ENCODE measurements at places on chromosomes 13 and 19.

DNA sequence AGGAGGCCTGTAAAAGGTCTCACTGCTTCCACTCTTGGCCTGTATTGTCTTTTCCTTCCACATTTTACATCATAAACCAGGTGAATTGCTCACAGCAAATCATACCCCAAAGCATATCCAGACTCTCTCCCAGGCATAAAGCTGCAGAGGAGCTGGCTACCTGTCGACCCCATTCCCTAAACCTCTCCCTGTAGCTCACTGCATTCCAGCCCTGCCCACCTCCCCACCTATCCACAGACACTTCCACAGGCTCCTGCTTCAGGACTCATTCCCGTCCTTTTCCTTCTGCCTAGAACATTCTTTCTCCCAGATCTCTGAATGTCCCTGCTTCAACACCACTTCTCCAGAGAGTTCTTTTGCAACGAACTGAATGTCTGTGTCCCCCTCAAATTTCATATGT is 46.4 kb upstream of the STARD13 start:
- DNase-seq = no peak

DNA sequence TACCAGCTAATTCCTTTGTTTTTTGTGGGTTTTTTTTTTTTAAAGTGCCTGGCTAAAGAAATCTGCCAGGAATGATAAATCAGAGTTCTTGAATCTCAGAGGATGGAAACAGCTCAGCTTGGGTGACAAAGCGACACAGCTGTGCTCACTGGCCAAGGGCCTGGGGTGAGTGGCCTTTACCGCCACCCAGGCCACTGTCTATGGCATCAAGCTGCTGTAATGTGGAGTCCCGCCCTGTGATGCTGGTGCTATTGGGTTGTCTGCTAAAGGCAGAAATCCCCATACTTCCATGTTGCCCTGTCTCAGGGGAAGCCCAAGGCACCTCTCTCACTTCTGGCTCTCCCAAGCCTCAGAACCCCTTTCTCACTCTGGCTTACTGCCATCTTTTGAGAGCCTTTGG is 82.6 kb upstream of the FARP1 start:
- no peak for DNase-seq

- DNase-seq = peak; percentile 60
Measured at GRCh38 chr13:112443995-112444311, 67.8 kb downstream of the SPACA7 start.

- DNase-seq = no peak
Measured at GRCh38 chr13:80558074-80558473, 217.1 kb upstream of the SPRY2 start.

GRCh38 chr19:45008552-45008951 is 7.3 kb downstream of the RELB start:
- no peak for DNase-seq

DNA sequence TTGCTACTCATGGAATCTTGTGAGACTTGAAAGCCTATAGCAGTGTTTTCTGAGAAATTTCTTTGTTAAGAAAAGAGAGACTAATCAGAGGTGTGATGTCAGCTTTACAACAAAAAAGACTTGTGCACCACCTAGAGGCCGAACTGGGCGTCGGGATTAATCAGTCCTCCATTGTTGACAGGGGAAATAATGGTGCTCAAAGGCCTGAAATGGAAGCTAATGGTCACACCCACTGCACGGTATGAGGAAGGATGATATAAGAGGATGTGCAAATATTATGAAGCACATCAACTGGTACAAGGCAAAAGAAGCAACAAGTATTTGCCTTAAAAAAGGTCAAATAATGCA is 480.2 kb upstream of the MIR17HG start:
- DNase-seq = peak; percentile 74

DNA sequence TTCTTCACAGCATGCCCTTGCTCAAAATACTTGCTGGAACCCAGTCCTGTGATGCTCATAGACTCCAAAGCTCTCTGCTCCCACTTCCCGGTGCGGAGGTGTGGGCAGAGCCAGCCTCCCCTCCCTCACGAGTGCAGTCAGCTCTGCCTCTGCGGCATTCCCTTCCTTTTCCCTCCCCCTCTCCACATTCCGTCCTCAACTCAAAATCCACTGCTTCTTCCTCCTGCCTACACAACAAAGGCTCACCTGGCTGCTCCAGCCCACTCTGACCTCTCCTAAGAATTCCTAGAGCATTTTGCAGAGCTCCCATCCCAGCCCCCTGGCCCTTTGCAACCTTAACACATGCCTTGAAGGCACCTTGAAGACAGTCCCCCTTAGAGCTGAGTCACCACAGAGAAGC is 527.9 kb downstream of the MYO16 start:
- no peak for DNase-seq

- no peak for DNase-seq
Measured at GRCh38 chr13:40640845-40641458, 25.5 kb downstream of the FOXO1 start.

DNA sequence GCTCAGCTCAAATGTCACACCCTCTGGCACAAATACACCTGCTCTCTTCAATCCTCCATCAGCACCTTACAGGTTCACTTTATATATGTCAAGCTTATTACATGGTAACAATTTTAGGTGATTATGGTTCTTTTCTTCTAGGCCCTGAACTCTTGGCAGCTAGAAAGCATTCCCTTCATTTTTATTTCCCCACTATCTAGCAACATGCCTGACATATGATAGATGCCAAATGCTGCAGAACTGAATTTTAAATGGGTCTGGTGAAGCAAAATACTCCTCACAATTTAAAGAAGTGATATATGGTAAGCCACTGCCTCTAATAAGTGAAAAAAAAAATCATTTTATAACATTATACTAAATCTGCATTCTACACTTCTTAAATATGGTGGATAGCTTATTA is 95.2 kb downstream of the USP12 start:
- no peak for DNase-seq

GRCh38 chr19:47613165-47614020 is 4.5 kb downstream of the BICRA start:
- peak; percentile 45 for DNase-seq

GRCh38 chr13:41716236-41716635 is 244.7 kb downstream of the VWA8 start:
- no peak for DNase-seq

- no peak for DNase-seq
Measured at GRCh38 chr13:50831512-50831911, 12.0 kb downstream of the DLEU7 start.

DNA sequence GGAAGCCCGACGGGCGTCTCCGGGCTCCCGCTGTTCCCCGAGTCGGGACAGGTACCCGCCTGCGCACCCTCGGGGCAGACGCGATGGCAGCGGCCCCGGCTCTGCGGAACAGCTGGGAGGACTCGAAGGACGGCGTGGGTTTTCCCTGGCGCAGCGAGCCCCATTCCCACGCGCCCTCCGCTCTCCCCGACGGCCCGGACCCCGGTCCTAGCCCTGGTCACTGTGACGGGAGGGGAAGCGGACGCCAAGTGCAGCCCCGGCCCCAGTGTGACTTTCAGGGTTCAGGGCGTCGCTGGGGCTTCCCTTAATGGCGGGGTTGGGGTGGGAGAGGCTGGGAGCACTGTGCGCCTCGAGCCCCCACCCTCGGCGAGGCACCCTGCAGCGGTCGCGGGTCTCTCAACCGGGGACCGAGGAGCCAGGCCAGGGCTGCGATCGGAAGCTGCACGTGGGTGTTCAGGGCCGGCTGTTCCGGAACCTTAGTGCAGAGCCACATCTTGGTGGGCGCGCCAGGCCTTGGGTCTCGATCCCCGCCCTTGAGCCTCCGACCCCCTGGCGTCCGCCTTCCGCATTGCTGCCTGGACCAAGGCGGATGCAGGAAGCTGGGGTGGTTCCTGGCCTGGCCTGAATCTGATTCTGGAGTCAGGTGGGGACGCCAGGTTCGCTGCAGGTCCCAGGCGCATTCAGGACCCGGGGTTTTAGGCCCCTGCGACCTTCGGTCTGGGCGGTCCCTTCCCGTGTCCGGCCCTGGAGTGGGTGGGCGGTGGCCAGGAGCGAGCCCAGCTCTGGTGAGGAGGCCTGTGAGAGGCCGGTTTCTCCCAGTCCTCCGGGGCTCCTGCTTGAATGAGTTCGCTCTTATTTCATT is 3.5 kb downstream of the LGALS7B start:
- peak; percentile 49 for DNase-seq

DNA sequence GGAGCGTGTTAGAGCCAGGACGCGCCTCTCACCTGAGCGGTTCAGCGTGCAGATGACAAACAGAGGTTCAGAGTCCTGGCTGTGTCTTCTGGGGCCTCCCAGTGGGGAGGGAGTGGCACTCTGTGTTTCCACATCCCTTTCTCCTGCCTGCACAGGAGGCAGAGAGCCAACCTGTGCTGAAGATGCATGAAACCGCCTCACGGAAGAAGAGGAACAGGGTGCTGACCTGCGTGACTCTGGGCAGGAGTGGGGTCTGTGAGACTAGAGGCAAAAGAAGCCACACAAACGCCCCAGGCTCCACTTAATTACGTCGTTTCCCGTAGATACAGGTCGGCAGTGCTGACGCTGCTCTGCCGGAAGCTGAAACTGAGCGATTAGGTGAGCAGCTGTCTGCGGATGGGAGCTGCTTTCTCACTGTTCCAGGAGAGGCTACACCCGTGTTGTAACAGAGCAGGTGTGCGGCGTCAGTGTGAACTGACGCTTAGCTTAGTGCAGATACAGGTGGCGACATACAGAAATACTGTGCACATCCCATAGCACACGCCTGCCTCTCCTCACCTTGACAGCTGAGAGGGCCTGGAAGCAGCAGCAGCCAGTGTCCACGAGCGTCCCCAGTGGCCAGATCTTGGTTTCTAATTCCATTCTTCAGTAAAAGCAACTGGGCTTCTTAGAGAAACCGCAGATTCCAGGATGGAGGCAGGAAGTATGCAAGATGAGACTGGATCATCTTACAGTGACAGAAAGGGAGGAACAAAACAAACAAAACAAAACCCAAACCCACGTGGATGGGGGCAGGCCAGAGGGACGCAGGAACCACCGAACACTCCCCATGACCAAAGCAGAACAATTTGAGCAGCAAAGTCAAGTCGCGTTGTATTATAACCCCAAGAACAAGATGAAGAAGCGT is 37.7 kb upstream of the MCF2L start:
- DNase-seq = peak; percentile 77

- DNase-seq = no peak
Measured at GRCh38 chr13:72637561-72637960, 89.9 kb downstream of the MZT1 start.

DNA sequence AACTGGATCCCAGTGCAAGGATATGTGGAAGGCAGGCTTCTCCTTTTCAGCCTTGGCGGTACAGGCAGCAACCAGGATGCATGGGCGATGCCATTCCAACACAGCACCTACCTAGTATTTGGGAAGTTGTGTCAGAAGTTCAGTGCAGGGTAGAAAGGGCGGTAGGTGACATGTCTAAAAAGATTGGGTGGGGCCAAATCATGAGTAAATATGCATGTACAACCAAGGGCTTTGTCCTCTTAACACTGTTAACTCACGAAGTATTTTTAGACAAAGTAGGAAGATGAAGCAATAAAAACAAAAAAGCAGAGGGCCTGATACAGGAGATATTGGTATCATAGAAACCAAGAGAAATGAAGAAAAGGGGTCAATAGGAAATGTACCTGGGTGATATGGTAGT is 392.1 kb downstream of the MYO16 start:
- no peak for DNase-seq

DNA sequence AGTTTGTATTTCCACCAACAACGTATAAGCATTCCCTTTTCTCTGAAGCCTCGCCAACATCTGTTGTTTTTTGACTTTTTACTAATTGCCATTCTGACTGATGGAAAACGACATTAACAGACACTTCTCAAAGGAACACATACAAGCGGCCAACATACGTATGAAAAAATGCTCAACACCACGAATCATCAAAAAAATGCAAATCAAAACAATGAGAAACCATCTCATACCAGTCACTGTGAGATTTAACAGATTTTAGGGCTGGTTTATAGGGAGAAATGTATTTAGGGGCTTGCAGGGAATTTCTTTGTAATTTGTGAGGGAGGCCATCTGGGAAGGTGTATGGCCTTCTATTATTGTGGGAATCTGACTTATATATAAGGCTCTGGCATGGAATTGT is 2.8 kb upstream of the DZIP1 start:
- no peak for DNase-seq

DNA sequence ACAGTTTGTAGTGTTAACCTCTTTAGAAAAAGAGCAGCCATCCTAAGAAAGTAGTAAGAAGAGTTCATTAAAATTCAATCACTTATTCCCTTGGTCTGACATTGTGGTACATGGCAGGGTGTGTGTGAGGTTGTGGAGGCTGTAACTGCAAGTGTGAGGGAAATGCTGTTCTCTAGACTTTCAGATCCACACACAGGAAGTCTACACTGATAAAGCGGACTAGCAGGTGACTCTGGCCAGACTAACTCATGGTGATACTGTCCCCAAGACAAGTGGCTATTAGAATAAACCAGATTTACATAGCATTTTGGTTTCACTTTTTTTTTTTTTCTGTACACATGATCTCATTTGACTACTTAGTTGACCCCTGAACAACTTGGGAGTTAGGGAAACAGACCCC is 10.0 kb downstream of the MTIF3 start:
- no peak for DNase-seq

DNA sequence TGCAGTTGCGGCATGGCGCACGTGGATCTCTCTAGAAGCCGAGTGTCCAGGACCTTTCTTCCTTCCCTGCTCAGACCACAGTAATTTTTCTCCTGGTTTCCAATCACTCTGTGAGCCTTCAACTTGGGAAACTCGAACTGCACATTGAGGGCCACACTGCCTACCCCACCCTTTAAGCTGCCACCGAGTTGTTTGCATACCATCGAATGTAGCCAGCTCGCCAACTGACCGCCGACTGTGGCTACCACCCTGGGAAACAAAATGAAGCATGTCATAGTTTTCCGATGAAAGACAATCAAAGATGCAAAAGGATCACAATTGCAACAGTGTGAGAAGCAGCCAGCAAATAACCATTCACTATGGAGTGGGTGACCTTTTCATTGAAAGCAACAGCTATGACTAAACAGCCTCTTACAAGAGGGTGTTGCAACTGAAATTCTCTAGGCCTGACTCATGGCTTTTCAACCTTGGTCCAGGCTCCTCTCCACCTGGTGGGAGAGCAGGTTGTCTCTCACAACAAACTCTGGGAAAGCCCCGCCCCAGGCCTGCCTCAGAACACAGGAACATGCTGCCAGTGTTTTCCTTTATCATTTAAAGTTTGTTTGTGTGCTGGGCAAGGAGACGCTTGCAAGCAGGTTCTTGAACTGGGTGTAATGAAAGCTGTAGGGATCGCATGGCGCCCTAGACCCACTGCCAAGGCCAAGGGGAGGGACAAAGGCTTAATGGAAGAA is 141.7 kb upstream of the SERP2 start:
- DNase-seq = no peak

DNA sequence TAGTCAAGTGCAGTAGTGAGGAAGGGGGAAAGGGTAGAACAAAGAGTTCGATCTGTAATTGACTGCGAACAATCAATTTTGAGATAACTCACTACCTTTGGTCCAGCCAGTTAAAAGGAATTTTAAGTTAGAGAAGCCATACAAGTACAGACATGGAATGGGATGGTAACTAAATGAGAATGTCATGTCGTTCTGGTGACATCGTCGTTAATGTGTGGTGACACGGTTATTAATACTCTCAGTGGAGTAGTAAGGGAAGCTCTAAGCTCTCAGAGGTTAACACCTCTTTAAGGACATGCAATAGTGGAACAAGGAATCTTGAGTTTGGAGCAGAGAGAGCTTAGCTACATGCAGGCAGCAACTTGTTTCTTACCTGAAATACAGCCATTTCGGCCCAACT is 154.9 kb upstream of the KLF12 start:
- DNase-seq = no peak
